Nephron progenitor cell (in vitro differentiated cells): ENCODE measurements at places on chromosomes 3 and 15.

GRCh38 chr3:40597441-40597840 is 72.7 kb downstream of the ZNF621 start:
- peaks cover 3% of the 10 kb centered on the region for H3K27me3 ChIP-seq
- H3K4me1 ChIP-seq: no peaks in the 10 kb centered on the region
- no peaks in the 10 kb centered on the region for H3K36me3 ChIP-seq
- H3K27ac ChIP-seq: no peak overlapping the region
- no peak for DNase-seq
- H3K4me3 ChIP-seq: no peak overlapping the region

DNA sequence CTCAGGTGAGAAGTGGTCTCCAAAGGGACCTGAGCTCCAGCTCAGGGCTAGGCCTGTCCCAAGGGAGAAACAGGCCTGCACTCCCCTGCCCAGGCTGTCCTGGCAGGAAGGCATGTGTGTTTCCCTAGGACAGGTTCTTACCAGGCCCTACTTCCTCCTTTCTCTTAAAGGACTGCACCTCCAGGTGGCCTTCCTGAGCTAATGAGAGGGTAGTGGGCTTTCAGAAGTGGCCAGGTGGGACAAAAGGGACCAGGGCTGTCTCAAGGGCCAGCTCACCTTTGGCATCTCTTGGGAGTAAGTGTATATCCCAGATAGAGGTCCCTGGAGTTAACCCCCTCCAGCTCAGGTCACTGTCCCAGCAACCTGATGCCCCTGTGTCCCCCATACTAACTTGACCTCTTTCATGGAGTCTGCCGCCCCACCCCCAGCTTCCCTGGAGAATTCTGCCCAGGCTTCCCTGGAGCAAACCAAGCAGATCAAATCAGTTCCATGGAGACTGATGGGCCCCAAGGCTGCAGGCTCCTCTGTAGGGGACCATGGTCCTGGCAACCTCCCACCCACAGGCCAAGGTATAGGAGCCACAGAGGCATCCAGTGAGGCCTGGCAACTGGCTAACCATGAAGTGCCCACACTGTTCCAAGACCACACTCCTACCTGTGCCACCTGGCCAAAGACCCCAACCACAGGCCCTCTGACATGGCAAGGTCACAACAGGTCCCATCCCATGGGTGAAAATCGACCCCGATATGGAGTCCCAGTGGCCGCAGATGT is 67.6 kb downstream of the ZNF445 start:
- no peak overlapping the region for H3K4me3 ChIP-seq
- no peak overlapping the region for H3K27ac ChIP-seq
- H3K4me1 ChIP-seq: peaks cover 5% of the 10 kb centered on the region
- peaks cover 3% of the 10 kb centered on the region for H3K27me3 ChIP-seq
- DNase-seq: no peak

DNA sequence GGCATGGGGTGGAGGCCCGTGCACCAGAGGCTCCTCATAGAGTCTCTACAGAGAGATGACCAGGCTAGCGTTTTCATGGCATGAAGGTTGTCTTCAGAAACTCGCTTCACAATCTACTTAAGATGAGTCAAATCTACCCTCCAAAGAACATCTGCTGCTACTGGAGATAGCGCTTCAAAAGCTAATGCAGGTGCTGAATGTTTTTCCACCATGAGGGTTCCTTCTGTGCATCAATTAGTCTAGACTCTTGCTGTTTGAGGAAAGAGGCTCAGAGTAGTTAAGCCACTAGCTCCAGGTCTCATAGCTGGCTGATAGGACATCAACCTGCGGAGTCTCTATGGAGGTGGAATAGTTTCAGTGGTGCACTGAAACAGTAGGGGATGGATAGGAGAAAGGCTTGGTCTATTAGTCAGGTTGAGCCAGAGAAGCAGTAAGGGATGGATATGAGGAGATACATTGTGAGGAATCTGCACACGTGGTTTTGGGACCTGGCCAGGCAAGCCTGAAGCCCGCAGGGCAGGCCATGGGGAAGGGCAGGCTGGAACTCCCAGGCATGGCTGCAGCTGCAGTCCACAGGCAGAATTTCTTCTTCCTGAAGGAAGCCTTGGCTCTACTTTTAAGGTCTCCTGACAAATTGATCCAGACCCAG is 117.5 kb downstream of the APBA2 start:
- H3K4me1 ChIP-seq: no peaks in the 10 kb centered on the region
- DNase-seq: no peak
- peak overlapping the region; percentile 80 for H3K27ac ChIP-seq
- H3K4me3 ChIP-seq: no peak overlapping the region

DNA sequence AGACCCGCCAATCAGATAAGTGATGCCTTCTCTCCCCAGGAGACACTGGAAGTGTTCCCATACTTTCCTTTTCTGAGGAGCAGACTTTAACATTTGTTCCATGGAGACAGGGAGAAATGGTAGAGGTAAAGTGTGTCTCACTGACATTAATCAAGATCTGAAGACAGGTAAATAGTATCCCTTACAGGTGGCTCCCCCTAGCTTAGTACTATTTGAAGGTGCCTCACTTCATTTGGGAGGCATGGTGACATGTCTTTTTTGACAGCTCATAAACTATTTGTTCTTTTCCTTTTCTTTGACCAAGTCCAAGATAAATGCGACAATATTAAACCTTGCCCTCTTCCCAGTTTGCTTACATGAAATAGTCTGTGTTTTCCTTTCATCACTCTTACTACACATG is 485.6 kb upstream of the IL12A start:
- no peak for DNase-seq
- peak overlapping the region; percentile 64 for H3K27ac ChIP-seq
- H3K4me3 ChIP-seq: no peak overlapping the region
- no peaks in the 10 kb centered on the region for H3K4me1 ChIP-seq
- H3K27me3 ChIP-seq: no peaks in the 10 kb centered on the region
- no peaks in the 10 kb centered on the region for H3K36me3 ChIP-seq

- peaks cover 53% of the 10 kb centered on the region for H3K36me3 ChIP-seq
- peak overlapping the region; percentile 90 for H3K27ac ChIP-seq
- H3K4me1 ChIP-seq: peaks cover 69% of the 10 kb centered on the region
- no peaks in the 10 kb centered on the region for H3K27me3 ChIP-seq
- no peak for DNase-seq
These were observed 40.9 kb upstream of the LDHAL6B start for GRCh38 chr15:59165726-59166125.

GRCh38 chr15:101210466-101210865 is 41.4 kb downstream of the CHSY1 start:
- no peak overlapping the region for H3K4me3 ChIP-seq
- DNase-seq: no peak
- H3K36me3 ChIP-seq: peaks cover 32% of the 10 kb centered on the region

DNA sequence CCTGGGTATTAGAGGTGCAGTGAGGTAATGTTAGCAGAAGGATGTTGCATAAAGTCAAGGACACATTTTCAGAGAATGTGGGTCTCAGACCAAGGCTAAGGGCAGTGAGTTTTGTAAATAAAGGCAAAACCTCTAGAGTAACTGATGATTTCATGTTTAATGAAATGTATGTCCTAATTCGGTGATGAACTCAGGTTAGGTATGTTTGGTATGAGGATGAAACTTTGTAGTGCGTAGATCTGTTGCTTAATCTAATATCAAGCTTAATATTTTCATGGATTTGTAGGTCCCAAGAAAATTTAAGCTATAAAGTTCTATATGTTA is 3.6 kb downstream of the USP50 start:
- H3K36me3 ChIP-seq: no peaks in the 10 kb centered on the region
- H3K4me3 ChIP-seq: no peak overlapping the region
- H3K27ac ChIP-seq: no peak overlapping the region
- peaks cover 40% of the 10 kb centered on the region for H3K4me1 ChIP-seq

DNA sequence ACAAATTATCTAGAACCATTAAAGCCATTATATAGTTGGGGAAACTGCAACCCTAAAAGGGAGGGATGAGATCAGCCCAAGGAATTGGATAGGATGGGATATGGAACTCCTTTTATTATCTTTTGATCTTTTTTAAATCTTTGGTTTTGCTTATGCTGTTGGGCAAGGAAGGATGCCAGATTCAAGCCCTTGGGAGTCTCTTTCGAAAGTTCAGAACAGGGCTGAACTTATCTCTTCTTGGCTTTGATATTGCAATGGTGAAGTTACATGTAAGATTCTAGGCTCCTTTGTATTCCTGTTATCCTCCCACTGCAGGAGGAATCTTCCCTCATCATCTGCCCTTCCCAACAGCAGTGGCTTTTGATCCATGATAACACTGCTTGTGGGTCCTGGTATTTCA is 10.0 kb upstream of the SLC22A13 start:
- H3K36me3 ChIP-seq: peaks cover 54% of the 10 kb centered on the region
- no peaks in the 10 kb centered on the region for H3K27me3 ChIP-seq
- DNase-seq: no peak
- H3K4me1 ChIP-seq: no peaks in the 10 kb centered on the region
- no peak overlapping the region for H3K27ac ChIP-seq

DNA sequence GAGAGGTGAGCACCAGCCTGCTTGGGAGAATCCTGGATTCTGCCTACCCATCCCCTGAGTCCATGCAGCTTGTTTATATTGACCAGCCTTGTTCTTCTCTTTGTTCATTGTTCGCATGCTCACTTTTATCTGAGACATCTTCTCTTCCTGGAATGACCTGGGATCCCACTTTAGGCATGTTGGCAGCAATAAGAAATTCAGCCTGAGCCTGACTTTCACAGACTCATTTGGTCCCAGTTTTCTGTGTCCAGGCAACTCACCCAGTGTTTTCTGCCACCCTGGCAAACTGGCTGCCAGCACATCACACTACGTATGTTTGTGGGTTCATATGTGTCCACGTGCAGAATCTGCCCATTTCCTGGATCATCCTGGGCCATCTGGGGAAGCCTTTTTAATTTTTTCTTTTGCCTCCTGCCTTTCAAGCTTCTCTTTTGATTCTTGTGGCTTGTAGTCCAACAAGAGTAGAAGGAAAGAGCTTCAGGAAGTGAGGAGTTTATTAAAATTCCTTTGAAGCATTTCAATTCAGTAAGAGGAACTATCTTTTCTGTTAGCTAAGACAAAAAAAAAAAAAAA is 199.9 kb downstream of the FNDC3B start:
- H3K4me1 ChIP-seq: no peaks in the 10 kb centered on the region
- peak overlapping the region; percentile 91 for H3K27ac ChIP-seq
- peaks cover 67% of the 10 kb centered on the region for H3K36me3 ChIP-seq
- peaks cover 4% of the 10 kb centered on the region for H3K27me3 ChIP-seq
- no peak for DNase-seq

DNA sequence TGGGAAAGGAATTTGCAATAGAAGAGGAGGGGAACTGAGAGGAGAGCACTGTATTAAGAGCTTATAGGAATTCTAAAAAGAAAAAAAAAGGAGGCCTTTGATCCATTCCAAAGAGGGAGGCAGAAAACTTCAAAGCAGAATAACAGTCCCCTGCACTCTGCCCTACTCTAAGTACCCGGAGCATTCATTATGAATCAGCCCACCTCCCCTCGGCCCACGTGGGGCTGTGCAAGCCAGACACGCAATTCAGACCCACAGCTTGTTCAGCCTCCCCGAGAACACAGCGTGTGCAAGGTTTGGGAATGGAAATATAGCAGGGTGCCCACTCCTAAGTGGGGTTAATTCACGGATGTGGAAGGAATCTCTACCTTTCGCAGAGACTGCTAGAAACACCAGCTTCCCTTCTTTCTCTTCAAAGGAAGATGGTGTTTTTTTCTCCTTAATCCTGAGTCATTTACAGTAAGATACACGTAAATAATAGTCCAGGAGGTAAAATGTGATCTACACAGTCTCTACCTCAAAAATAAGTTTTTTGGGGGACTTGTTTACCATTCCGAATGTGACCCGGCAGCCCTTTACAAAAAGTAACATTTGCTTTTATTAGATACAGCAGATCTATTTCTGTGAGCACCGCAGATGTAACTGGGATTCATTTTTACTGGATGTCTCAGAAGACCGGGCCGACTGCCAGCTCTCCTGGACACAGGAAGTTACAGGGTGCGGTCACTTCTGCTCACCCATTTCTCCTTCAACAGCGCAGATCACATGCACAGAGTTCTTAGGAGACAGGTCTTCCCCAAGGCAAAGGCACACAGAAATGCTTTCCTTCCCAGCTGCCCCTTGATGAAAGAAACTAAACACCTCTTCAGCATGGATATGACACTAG is 768.5 kb upstream of the CFAP20DC start:
- peaks cover 5% of the 10 kb centered on the region for H3K27me3 ChIP-seq
- peaks cover 11% of the 10 kb centered on the region for H3K36me3 ChIP-seq
- H3K4me3 ChIP-seq: no peak overlapping the region
- peaks cover 35% of the 10 kb centered on the region for H3K4me1 ChIP-seq
- peak overlapping the region; percentile 27 for H3K27ac ChIP-seq
- DNase-seq: no peak

DNA sequence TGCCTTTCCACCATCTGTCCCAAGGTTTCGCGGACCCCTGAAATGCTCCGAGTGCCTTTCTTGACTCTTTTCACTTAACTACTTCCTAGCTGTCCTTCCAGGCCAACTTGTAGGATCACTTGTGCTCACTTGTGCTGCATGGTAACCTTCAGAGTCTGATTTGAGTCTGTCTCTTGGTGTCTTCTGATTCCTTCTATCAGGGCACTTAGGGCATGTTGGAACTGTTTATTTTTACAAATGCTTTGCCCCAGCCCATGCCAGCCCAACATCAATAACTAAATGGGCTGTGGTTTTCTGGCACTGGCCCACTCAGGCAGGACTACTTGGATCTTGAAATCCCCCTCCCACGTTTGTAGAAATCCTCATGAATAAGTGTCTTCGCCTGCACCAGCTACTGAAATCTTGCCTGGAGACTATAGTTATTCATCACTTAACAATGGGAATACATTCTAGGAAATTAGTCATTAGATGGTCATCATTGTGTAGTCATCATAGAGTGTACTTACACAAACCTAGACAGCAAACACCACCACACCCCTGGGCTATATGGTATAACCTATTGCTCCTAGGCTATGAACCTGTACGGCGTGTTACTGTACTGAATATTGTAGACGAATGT is 123.1 kb upstream of the STRIT1 start:
- no peak overlapping the region for H3K27ac ChIP-seq
- H3K36me3 ChIP-seq: no peaks in the 10 kb centered on the region
- no peak overlapping the region for H3K4me3 ChIP-seq

DNA sequence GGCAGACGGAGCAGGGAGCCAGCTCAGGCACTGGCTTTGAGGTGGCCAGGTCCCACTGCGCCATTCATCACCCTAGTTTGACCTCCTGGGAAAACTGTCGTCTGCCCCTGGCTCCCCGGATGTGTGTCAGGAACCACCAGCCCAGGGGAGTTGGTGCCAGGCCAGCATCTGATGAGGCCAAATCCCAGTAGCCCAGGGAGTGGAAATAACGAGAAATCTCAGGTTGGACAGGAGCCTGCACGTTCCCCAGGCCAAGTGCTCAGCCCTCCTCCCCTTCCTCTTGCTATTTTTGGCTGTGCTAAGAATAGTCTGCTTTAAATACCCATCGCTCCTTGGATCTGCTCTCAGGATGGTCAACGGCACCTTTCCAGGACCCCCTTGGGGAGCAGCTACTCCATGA is 93.1 kb upstream of the RPL32 start:
- H3K4me3 ChIP-seq: no peak overlapping the region
- no peak overlapping the region for H3K27ac ChIP-seq
- no peaks in the 10 kb centered on the region for H3K27me3 ChIP-seq
- no peaks in the 10 kb centered on the region for H3K36me3 ChIP-seq

- no peaks in the 10 kb centered on the region for H3K27me3 ChIP-seq
- DNase-seq: no peak
- H3K4me3 ChIP-seq: no peak overlapping the region
- H3K27ac ChIP-seq: no peak overlapping the region
- peaks cover 72% of the 10 kb centered on the region for H3K36me3 ChIP-seq
These were observed 116.9 kb upstream of the LRRFIP2 start for GRCh38 chr3:37291275-37291700.
